ENCODE measurements at places on chromosomes 7 and 10.

GRCh38 chr7:122013065-122013464 lies 131.0 kb downstream of the AASS start:
- no peak for DNase-seq

DNA sequence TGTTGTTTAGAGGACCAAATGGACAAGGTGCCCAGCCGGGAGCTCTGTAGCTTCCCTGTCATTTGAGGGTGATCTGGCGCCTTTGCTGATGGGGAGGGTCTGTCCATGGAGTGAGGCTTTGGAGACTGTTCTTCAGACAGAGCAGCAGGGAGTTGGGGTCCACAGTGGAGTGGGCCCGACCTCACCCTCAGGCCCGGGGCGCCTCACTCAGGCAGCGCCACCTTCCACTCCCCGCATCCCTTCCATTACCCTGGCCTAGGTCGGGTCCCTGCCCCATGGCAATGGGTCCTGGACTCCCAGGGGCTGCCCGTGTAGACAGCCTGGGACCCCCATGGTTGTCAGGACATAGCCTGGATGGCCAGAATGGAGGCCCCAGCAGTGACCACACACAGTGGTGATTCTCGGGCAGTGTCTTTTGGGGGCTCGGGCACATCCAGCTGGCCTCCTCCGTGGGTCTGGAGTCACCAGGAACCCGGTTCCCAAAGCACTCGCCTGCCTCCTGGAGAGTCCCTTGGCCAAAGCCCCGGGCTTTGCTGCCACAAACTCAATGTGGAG lies 38.5 kb downstream of the TCERG1L start:
- DNase-seq = no peak

- DNase-seq = no peak
Observed at GRCh38 chr10:117078168-117078837, 59.8 kb downstream of the VAX1 start.

GRCh38 chr7:1054438-1054837 lies 10.1 kb downstream of the GPR146 start:
- DNase-seq = peak; percentile 70

- DNase-seq = no peak
Observed at GRCh38 chr7:139990571-139991268, 72.0 kb downstream of the PARP12 start.

DNA sequence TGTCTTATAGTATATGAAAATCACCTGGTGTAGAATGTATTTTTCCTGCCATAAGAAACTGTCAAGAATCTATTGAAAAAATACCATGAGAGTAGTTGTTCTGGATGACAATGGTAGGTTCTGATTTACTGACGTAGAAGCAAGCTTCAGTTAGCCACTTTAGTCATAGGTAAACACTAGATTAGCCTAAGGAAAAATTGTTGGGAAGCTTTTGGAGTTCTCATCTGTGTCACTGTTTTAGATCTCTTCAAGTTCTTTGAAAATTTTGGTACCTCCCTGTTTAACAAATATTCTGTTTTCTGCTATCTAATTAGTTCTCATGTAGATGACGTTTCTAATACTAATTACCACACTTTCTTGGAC lies 131.8 kb downstream of the ADK start:
- DNase-seq = no peak

GRCh38 chr10:93459466-93459865 lies 22.7 kb downstream of the MYOF start:
- no peak for DNase-seq

- no peak for DNase-seq
Observed at GRCh38 chr7:139734395-139734794, 43.4 kb downstream of the HIPK2 start.

- DNase-seq = no peak
Observed at GRCh38 chr7:99293167-99293566, 20.5 kb downstream of the MYH16 start.

DNA sequence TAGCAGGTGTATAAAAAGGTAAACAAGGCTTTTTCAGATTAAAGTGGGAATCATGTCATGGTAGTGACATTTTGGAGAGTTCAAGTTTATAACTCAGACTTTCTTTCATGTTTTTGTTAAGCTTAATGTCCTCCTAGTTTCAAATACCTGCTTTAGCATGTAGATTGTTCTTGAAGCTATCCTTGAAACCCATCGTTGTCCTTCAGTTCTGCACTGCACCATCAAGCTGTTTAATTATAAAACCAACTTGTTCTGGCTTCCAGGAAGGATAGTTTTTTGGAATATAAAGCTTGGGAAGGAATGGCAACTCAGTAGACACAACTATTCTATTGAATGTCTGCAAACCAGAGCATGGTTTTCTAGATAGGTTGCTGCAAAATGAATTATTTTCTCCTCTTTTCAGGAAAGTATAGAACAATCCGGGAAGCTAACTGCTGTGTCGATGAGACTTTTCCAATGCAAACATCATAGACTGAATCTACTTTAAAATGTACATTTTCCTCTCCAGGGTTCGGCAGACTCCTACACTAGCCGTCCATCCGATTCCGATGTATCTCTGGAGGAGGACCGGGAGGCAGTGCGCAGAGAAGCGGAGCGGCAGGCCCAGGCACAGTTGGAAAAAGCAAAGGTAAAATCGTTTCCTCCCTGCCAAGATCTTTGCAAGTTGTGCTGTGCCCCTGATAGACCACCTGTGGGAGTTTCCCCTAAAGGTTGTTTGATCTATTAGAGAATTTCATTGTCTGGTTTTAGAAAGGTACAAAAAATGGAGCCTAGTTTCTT lies 249.8 kb downstream of the NSUN6 start:
- DNase-seq = no peak

GRCh38 chr10:90707657-90708056 lies 150.2 kb downstream of the HTR7 start:
- no peak for DNase-seq

GRCh38 chr7:107933386-107934013 lies 42.5 kb downstream of the DLD start:
- DNase-seq = no peak

- no peak for DNase-seq
Observed at GRCh38 chr10:61812052-61812721, 89.3 kb upstream of the ARID5B start.

DNA sequence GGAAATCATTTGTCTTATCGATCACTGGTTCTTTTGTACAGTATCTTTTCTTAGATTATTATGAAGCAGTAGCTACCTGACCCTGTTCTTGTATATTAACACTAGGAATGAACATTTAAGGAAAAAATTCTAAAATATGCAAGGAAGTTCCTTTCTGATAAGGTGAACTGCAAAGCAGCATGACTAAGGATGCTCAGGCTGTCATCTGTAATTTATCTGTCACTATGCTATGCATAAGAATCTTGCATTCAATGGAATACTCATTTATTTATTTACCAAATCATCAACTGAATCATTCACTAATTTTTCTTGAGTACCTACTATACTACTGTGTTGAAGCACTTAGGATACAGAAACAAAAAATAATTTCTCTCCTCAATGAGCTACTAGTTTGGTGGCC lies 5.8 kb downstream of the GSDME start:
- no peak for DNase-seq

GRCh38 chr7:151992375-151992774 lies 33.1 kb upstream of the GALNT11 start:
- peak; percentile 67 for DNase-seq

DNA sequence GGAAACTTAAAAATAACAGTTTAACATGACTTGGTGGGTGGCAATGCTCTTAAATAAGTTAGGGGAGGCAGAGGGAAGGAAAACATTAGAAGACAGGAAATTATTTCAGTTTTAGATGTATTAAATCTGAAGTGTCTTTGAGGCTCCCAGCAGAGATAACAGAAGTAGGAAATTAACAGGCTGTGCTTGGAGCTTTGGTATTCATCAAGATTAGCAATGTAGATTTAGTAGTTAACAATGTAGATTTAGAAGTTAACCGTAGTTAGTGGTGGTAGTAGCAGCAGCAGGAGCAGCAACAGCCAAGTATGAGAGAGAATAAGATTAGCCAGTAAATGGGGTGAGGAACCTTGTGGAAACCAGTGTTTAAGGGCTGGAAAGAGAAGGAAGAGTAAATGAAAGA lies 48.7 kb upstream of the UBN2 start:
- no peak for DNase-seq

GRCh38 chr10:83880252-83880791 lies 259.0 kb upstream of the GHITM start:
- DNase-seq = no peak

DNA sequence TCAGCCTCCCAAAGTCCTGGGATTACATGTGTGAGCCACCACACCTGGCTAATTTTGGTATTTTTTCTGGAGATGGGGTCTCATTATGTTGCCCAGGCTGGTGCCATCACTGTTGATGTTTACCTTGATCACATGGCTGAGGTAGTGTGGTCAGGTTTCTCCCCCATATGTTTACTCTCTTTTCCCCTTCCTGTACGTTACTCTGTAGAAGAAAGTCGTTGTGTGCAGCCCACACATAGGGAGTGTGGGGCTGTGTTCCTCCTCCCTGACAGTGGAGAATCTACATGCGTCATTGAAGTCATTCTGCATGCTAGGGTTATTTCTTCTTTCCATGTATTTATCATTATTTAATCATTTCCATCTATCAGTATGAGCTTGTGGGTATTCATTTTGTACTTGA lies 16.3 kb upstream of the ORAI2 start:
- DNase-seq = no peak

DNA sequence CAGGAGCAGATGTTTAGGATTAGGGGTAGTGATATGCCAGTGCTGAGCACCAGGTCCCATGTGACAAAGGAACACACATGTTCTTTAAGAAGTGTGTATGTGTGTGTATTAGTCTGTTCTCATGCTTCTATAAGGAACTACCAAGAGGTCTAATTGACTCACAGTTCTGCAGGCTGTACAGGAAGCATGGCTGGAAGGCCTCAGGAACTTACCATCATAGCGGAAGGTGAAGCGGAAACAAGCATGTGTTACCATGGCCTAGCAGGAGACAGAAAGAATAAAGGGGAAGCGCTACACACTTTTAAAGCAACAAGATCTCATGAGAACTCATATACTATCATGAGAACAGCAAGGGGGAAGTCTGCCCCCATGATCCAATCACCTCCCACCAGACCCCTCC lies 22.8 kb upstream of the PDZD8 start:
- DNase-seq = no peak

DNA sequence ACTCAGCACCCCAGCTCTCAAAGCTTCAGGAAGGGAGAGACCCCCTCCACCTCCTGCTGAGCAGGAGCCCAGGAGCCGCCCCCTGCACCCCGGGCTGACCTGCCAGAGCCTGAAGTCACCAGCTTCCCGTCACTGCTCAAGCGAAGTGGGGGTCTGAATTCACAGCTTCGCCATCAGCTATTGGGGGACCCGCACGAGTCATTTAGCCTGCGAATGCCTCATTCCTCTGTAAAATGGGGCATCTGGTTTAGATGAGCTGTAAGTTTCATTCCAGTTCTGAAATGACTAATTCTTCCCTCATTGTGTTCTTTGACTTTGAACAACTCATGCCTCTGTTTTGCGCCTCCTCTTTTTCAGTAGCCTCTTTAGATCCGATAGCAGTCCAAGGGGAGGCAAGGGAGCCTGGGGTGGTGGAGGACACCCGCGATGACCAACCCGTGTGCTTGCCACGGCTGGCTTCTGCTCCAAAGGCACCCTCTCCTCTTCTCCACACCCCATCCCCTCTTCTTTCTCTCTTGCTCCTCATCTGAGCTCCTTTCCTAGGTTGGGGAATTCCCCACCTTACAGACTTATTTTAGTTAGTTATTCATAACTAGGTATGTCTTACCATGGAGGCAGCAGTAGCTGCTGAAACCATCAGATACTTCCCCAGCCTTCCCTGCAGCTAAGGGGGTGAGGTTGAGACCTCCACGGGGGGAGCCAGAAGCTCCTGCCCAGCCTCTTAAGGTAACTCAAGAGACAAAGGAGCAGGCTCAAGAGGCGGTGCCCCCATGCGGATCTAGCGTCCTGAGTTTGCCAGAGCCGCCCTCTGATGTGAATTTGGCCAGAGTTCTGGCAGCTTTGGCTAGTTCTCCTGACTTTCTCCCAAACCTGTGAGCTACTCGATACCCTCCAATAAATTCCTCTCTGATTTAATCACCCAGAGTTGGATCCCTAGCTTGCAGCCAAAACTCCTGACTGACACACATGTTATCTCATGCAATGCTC lies 47.7 kb downstream of the RBM17 start:
- DNase-seq = no peak

GRCh38 chr10:14060320-14061070 lies 270.2 kb downstream of the FRMD4A start:
- no peak for DNase-seq

DNA sequence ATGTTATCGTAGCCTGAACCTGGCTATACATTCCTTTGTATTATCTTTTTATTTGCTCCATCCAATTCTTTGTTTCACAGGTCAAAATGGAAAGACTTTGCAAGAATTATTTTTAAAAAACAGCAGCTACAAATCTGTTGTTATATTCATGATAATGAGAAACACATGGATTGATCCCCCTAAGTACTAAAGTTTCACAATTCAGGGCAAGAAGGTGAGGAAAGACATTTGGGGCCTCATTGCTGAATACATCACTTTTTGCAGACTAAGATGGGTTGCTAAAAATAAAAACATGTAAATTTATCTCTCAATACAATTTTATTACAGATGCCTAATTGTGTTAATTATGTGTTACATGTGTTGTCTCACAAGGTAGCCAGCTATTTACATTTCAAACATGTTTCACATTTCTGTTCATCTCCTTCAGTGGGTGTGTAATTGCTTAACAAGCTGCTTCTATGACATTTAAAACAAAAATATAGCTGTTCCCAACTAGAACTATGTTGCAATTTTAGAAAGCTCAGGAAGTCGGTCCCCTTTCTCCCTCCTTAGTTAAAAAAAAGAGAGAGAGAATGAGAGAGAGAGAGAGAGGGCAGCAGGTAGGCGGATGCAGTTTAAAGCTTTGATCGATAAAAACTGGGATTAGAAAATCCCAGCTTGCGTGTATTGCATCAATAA lies 606.3 kb upstream of the FZD8 start:
- DNase-seq = no peak

- no peak for DNase-seq
Observed at GRCh38 chr7:139763330-139763729, 14.5 kb downstream of the HIPK2 start.

DNA sequence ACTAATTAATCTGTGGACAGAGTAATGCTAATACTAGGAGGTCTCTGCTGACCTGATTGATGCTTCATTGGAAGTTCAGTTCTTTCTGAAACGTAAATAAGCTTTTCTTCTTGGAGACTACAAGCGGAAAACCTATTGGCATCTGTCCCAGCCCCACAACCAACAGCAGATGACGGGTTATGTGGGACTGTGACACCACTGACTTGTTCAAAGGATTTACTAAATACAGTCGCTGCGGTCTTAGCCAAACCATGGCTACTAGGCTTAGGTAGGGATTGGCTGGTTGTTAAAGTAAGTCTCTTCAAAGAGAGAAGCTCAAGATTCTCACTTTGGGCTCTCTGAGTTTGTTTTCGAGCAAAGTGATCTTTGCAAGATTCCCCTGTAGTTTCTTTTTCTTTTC lies 68.3 kb downstream of the HYCC1 start:
- DNase-seq = no peak

- no peak for DNase-seq
Observed at GRCh38 chr7:155580367-155580766, 34.0 kb upstream of the CNPY1 start.

DNA sequence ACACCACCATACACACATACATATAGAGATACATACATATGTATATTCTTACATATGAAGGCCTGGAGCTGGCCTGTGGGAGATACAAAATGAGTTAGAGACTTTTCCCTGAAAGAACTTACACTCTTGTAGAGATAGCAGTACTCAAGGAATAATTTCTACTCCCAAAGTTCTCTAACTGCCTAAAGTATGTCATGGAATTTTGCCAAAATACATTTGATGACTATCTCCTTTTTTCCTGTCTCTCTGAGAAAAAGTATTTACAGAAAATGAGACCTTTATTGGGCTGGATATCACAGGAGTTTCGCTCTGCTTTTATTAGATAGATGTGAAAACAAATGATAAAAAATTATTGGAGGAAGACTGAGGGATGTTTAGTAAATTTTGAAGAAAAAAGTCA lies 220.1 kb downstream of the POU6F2 start:
- no peak for DNase-seq
